ENCODE measurements at places on chromosomes 3 and 15.

DNA sequence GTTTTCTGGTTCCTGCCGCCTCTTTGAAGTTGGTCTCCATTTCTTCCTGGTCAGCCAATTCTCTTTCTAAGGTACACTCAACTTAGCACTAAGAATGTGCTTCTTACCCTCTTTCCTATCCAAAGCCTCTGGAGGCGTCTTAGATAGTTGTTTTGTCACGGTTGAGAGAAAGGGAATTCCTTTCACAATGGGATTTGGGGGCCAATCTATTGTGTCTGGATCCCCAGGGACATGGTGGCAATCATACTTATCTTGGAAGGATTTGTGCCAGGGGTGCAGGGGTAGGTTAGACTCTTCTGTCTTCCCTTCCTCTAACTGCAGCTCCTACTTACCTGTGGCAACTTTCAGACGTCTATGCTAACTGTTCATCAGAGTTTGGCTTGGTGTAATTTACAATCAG is 287.1 kb downstream of the SOX2 start:
- no peak for DNase-seq

DNA sequence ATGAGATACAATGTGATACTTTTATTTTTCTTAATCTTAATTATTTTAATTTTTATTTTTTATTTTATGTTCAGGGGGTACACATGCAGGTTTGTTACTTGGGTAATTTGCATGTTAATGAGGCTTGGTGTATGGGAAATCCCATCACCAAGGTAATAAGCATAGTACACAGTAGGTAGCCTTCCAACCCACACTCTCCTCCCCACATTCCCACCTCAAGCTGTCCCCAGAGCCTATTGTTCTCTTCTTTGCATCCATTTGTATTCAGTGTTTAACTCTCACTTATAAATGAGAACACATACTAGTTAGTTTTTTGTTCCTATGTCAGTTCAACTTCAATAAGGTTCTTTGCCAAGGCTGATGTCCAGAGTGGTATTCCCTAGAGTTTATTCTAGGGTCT is 1375.4 kb downstream of the NSUN3 start:
- DNase-seq, result no peak

DNA sequence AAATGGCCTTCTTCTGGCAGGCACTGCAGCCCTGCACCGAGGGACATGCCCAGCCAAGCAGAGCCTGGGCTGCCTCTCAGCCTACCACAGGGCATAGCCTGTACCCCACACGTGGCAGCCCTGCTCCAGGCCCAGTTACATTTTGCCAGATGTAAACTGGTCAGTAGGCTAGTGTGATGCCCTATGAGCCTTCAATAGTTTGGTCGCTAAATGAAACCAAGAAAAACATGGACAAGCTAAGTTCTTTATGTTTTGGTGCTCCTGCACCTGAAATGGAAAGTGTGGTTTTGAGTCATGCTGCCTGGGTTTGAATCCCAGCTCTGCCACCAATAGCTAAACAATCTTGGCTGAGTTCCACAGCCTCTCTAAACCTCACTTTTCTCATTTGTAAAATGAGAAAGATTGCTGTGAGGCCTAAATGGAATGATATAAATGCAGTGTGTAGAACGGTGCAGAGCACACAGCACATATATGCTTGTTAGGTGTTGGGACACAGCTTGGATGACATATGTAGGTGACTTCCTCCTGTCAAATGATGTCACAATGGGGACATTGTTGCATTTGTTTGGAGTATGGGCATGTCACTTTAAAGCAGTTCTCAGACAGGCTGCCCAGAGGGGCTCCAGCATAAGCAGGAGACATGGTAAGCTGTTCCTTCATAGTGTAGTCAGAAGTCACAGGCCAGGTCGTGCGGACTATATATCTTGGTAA is 57.4 kb downstream of the ZBTB38 start:
- no peak for DNase-seq

GRCh38 chr3:62585861-62586260 is 212.5 kb upstream of the FEZF2 start:
- DNase-seq, result no peak

DNA sequence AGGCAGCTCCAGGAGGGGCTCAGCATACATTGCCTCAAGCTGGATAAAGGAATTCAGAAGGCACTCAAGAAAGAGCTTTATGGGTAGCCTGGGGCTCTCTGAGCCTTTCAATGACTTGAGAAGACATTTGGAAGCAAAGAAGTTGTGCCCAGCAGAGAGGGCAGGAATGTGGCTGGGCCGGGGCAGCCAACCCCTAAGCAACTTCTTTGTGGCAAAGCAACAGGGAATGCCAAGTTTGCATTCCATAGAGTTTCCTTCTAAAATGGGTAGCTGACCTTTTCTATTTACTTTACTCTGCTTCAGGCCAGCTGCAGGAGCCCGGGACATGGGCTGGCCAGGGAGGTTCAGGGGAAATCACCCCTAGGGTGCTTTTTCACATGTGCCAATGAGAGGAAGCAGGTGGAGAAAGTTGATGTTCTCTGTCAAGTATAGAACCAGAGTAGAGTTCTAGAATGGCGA is 45.6 kb downstream of the CCDC12 start:
- DNase-seq, result no peak

GRCh38 chr3:56469141-56469540 is 874 bp upstream of the ERC2 start:
- no peak for DNase-seq

GRCh38 chr15:63982381-63982854 is 63.9 kb downstream of the DAPK2 start:
- no peak for DNase-seq

GRCh38 chr3:66115858-66116654 is 77.3 kb upstream of the MAGI1 start:
- DNase-seq, result no peak

DNA sequence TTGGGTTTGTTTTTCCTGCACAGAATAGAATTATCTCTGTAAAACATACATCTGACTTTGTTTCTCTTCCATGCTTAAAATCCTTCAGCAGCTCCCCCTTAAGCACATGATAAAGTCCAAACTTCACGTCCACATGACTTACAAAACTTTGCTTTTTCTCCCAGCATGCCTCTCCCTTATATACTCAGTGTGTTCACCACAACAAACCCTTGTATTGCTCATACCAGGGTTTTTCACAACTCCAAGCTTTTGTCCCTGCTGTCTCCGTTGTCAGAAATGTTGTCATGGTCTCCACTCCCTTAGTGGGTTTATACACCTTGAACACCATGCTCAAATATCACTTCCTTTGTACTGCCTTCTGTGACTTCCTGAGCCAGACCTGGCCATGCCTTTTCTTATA is 91.1 kb upstream of the MITF start:
- DNase-seq, result no peak

DNA sequence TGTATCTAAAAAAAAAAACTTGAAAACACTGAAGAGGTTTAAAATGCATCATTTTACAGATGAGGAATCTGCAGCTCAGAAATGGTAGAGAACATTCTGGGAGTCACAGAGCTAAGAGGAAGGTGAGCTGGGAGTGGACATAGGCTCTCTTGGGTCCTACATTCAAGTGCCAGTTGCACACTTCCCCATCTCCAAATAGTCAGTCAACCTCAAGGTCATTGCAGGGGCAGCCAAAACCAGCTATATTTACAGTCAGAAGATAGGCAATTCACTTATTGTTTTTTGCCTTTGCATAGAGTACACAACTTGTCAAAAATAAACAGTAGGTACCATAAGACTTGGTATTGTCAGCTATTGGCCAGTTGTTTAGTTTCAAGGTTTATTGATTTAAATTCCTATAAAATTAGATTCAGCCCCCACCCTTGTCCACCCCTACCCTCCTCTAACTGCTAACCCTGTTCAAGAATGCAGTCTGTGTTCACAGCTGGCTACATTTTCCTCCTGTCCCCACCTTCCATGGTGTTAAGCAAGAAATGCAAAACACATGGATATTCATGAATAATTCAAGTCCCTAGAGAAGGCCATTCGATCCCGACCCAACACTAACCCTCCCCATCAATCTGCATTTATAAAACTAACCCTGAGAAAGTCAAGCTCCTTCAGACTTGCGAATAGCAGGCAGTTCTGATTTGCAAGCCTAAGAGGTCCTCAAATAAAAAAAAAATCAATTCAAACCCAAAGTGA is 567.0 kb upstream of the MCTP2 start:
- DNase-seq, result no peak

- no peak for DNase-seq
Measured at GRCh38 chr3:72960812-72961518, 35.6 kb upstream of the PPP4R2 start.

GRCh38 chr3:37718632-37719031 is 143.0 kb upstream of the CTDSPL start:
- DNase-seq, result no peak

GRCh38 chr3:15722877-15723623 is 74.7 kb downstream of the ANKRD28 start:
- no peak for DNase-seq

Data from HL-60 (cell line).